ENCODE measurements at places on chromosomes 6 and 20.

DNA sequence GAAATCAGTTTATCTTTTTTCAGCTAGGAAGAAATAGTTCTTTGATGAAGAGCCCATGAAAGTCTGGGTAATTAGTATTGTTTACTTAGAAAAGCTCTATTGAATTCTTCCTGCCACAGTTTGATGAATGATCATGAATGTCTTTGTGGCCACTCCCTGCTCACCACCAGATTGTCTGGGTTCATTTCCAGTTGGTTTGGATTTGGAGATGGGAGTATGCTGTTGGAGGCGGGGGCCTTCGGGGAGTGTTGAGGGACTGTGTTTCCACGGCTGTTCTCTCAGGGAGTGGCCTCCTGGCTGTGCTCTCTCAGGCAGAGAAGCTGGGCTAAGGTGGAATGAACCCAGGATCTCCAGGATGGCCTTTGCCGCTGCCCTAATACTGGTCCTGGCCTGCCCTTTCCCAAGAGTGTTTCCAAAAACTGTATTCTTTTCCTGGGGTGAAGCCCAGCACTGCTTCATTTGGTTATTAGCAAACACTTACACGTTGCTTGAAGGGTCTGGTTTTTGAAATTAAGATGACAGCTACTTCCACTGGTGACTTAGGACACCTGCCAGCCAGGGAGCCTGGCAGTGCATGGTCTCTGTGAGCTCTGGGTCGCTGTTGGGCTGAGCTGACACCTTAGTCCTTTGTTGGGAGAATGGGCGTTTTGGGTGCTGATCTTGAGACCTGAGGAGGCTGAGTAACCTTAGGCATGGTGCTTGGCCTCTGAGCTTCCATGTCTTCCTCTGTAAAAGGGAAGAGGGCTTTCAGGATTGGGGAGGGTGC, 23.2 kb downstream of the PRPF6 start:
- no peak for DNase-seq

- DNase-seq, result no peak
Measured at GRCh38 chr6:31876357-31876756, 2.4 kb downstream of the SLC44A4 start.

DNA sequence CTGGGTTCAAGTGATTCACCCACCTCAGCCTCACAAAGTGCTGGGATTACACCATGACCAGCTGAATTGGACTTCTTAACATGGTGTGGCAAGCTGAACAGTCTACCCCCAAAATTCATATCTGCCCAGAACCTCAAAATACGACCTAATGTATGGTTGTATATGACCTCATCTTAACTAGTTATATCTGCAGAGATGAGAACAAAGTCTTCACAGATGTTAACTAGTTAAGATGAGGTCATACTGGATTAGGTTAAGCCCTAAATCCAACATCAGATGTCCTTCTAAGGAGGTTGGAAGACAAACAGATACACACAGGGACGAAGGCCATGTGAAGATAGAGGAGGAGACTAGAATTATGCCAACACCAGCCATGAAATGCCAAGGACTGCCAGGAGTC, 102.5 kb downstream of the JPH2 start:
- DNase-seq, result no peak

DNA sequence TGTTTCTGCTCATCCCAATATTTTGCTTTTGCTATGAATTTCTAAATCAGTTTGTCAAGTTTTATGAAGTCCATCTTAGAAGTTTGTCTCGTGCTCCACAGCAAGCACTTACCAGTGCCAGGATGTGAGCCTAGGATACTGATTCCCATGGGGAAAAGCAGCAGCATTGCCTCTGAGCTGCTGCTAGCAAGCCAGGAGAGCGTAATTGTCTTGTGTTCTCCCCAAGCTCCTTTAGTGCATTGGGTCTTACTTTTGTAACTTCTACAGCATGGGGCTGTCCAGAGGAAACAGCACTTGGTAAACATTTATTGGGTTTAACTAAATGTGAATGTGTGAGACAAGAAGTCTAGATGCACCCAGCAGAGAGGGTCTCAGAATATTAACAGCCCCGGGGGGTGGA, 76.1 kb downstream of the RNF182 start:
- DNase-seq, result no peak

GRCh38 chr6:24673625-24674024, 6.7 kb downstream of the ACOT13 start:
- no peak for DNase-seq

DNA sequence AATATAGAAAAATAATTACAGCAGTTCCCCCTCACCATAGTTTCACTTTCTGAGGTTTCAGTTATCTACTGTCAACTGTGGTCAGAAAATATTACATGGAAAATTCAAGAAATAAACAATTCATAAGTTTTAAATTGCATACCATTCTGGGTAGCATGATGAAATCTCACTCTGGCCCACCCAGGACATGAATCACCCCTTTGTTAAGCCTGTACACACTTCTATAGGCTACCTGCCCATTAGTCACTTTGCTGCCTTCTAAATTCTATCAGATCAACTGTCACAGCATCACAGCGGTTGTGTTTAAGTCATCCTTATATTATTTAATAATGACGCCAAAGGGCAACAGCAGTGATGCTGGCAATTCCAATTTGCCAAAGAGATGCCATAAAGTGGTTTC, 140.3 kb upstream of the RUNX2 start:
- DNase-seq, result no peak

GRCh38 chr6:169893624-169894023, 142.2 kb downstream of the ERMARD start:
- DNase-seq, result no peak

- peak; percentile 18 for DNase-seq
Measured at GRCh38 chr6:3882866-3883265, 33.7 kb downstream of the FAM50B start.

- DNase-seq, result no peak
Measured at GRCh38 chr6:150535151-150535804, 64.4 kb upstream of the PLEKHG1 start.

DNA sequence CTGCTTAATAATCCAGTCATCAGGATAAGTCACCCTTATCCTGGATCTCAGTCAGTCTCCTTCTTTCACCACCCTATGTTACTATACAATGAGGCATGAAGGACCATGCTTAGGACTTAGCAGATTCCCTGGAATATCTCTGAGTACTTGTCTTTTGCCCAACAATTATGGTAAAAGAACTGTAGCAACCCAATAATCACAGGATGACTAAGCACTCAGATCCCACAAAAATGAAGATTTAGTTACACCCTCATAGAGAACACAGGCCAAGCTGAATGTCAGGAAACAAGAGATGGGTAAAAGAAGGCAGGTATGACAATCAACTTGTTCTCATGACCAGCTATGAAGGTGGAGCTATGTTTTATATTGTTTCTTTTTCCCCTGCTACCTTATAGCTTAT, 91.4 kb downstream of the EDN1 start:
- no peak for DNase-seq

DNA sequence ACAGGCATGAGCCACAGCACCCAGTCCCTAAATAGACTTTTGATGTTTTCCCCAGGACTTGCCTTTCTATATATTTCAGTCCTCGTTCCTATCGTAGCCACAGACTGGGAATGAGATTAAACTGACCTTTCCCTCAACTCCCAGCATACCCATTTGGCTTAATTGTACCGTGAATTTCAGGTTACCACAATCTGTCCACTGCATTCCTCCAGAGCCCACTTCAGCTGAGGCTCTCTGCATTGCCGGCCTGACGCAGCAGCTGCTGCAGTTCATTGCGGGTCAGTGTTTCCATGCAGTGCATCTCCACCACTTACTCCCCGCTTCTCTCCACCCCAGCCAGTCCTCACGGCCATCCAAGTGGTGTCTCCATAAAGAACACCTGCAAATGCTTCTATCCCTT, 103.1 kb upstream of the RIN2 start:
- no peak for DNase-seq

- DNase-seq, result no peak
Measured at GRCh38 chr6:7469696-7470095, 71.8 kb upstream of the DSP start.

- DNase-seq, result no peak
Measured at GRCh38 chr6:150417250-150417649, 48.4 kb downstream of the IYD start.

DNA sequence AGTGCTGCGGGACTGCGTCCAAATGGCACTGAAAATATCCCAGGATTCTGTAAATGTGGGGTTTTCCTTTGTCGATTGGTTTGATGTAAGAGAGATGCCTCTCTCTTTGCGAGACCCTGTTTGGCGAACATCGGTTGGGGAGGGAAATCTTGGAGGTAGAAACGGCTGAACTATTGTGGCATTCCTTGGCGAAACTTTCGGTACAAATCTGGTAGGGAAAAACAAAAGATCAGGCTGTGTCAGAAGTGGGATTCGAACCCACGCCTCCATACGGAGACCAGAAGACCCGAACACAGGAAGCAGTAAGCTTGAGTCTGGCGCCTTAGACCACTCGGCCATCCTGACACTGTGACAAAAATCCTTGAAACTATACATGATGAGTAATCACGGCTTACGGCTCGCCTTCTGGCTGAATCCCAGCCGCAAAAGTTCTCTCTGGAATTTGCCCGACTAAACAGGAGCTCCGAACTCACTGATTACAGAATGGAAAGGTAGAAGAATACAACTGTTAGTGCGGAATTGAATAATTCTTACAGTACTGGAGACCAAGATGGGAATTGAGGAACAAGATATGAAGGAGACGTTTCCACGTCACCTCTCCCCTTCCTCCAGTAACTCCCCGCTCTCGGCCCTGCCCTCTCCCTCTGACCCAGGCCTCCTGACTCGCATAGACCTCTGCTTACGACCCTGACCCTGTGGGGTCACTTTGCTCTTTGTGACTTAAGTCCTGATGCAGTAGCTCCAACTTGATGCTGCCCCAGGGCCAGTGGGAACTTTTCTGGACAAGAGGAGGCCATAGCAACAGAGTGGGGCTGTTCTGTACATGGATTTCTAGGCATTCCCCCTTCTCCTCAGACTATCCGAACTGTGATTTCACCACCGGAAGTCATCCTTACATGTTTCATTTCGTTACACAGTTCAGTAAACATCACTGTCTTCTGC, 132.8 kb upstream of the ZNF184 start:
- DNase-seq, result no peak

GRCh38 chr20:17634661-17635331, 47.2 kb downstream of the RRBP1 start:
- DNase-seq, result peak; percentile 72

DNA sequence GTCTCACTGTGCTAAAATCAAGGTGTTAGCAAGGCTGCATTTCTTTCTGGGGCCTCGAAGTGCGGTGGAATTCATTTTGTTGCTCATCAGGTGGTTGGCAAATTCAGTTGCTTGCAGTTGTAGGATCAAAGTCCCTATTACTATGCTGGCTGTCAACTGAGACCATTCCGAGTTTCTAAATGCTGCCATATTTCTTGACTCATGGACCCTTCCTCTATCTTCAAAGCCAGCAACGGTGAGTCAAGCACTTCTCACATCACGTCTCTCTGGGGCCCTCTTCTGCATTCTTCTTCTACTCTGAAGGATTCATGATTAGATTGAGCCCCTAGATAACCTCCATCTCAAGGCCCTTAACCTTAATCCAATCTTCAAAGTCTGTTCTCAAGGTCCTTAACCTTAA, 619.7 kb downstream of the HACE1 start:
- DNase-seq, result no peak

DNA sequence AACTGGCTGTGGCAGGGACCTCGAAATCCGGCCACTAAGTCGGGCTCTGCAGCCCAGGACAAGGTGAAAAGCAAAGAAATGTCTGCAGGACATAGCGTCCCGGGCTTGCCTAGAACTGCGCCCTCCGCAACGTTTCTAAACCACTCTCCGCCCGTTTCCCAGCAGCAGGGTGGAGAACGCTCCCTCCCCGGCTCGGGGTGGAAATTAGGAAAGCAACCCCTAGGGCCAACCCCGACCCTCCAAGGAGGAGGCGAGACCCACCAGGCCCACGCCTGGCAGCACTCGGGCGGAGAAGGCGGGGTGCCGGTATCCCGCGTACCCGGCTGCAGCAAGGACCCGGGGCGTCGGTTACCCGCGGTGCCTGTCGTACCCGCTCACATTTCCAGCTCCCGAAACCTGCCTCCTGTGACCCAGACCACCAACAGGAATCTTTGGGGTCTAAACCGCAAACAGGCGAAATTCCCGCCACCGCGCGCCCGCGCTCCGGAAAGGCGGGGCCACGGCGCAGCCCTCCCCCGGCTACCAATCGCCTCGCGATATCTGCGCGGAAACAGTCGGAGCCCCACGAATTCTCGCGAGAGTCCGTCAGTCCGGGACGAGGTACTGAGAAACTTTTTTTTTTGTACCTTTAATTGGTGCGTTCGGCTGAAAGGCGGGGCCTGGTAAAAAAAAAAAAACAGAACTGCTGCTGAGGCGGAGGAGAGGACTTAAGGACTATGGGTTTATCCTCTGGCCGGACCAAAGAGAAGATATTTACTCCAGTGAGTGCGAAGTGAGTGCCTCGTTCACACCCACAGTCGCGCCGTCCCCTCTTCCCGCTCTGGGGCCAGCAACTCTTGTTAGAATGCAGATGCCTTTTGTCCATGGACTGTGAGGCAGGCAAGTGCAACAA, at the start of gene MMS22L:
Gene MMS22L, minus strand, starts transcription at position 491 of the 892 bp plus-strand sequence. CDS start 739 bp downstream, outside the sequence.
- DNase-seq, result peak; percentile 91

- DNase-seq, result no peak
Measured at GRCh38 chr6:47076422-47077344, 34.6 kb upstream of the ADGRF1 start.

DNA sequence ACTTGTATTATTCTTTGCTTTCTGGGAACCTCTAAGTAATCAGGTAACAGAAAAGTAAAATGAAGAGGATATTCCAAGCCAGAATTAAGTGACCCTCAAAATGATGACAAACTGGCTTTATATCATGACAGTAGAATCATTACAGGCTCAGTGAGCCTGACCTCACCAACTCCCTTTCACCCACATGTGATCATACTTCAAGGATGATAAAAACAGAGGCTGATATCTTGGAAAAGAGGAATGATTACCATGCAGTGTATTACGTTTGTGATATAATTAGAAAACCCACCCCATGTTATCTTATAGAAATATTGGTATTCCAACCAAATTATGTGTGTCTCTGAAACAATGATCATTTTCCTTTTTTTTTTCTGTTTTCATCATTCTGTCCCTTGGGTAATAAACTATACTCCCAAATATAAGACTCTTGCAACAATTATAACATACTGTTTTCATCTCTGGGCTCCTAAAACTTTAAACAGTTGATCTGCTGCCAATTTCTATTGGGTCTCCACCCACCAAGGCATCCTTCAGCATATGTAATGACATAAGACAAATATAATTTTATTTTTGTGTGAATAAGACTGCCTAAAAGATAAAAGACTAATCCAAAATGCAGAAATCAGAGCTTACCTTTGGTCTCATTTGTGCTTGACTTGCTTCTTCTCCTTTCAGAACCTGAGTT, 115.7 kb downstream of the DST start:
- no peak for DNase-seq

- DNase-seq, result no peak
Measured at GRCh38 chr6:49401063-49401462, 62.0 kb downstream of the MMUT start.

DNA sequence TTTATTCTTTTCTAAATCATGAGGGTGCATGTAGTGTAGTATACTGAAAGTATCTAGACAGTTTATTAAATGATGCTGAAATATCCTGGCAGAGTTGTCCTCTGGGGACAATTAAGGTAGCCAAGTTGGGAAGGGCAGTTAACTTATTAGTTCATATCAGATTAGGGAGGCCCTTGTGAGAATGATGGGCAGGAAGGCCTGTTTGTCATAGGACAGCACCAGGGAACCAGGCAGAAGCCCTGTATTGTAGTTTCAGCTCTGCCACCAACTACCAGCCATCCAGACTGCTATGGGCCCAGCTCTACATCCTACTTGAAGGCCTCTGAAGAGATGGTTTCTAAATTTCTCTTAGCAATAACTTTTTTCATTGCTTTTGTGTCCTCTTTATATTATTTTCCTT, 4.0 kb downstream of the MYLIP start:
- no peak for DNase-seq

Measured in inflammatory macrophage treated with lipopolysaccharide for 1 hour (primary cell).